Central memory CD8-positive, alpha-beta T cell (primary cell): ENCODE measurements at places on chromosomes 4 and X.

DNA sequence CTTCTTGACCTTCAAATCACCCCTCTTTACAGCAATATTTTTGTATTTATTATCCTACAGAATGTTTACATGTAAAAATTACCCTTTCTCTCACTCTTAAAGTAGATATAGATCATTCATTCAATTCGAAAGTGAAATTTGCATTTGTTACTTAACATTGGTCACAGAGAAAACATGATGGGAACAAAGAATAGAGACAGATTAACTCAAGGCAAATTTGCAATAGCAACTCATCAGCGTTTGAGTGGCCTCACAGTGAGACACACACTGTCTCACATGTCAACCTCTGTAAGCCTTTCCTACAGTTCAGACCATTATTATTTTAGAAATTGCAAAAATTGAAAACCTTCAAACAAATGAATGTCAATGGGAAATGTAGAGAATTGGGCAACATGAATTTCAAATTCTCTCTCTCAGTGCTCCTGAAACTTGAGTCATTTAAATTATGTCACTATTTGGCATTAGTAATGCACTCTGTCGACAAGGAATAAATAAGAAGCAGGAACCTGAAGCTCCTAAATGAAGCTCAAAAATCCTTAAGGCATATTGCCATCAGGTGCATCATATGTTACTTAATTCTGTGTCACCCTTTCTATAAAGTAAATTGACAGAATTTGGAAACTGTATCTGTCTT lies 148.3 kb upstream of the ANXA10 start:
- no peaks in the 10 kb centered on the region for H3K36me3 ChIP-seq
- no peak overlapping the region for H3K4me3 ChIP-seq
- H3K27me3 ChIP-seq = no peaks in the 10 kb centered on the region
- DNase-seq = no peak

DNA sequence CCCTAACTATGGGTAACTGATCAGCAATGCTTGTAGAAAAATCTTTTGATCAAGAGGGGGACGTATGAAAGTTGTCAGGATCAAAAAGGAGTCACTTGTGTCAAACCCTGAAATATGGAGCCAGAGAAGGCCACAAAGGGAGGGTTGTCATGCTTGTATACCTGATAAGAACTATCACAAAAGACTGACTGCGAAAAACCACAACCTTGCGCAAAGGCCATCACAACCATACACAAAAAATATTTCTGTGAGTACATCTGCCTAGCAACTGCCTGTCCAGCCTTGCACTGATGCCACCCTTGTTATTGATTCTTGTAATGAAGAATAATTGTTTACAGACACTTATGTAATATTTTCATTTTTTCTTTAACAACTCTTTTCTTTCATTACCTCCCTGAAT lies 22.8 kb upstream of the EIF4E start:
- H3K27ac ChIP-seq = no peak overlapping the region
- H3K4me3 ChIP-seq = no peak overlapping the region
- peaks cover 24% of the 10 kb centered on the region for H3K27me3 ChIP-seq
- no peaks in the 10 kb centered on the region for H3K4me1 ChIP-seq

DNA sequence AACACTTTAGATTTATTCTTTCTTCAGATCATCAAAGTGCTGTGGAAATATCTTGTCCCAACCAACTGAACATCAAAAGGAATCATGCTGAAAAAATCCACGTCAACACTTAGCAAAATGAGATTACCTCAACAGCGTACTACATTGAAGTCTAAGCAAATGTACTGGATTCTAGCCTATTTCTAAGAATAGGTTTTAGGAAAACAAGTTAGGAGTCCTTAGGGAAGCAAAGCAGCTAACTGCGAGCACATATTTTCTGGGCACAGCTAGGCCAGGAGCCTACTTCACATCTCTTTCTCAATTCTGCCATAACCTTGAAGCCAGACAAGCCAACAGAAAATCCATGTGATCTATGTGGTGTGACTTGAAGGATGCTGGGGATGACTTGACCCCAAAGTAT lies 22.2 kb downstream of the KDR start:
- no peaks in the 10 kb centered on the region for H3K36me3 ChIP-seq
- no peak overlapping the region for H3K27ac ChIP-seq
- DNase-seq = no peak
- H3K27me3 ChIP-seq = no peaks in the 10 kb centered on the region

DNA sequence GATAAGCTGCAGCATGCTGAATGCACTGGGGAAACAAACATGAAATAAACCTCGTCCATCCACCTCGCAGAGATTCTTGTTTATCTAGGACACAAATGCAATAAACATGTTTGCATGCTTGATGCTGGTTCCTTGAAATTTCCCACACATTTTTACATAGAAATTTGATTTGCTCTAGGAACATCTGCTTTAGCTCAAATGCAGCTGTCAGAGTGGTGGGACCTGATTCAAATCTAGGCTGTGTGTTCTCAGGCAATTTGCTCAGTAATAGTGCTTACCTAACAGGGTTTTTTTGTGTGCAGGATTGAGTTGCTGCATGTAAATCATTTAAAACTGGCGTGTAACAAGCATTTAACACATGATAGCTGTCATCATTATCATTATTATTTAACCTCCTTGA lies 293.1 kb downstream of the QDPR start:
- H3K4me3 ChIP-seq = no peak overlapping the region
- H3K36me3 ChIP-seq = no peaks in the 10 kb centered on the region
- H3K4me1 ChIP-seq = no peaks in the 10 kb centered on the region
- no peak for DNase-seq
- H3K27me3 ChIP-seq = no peaks in the 10 kb centered on the region
- no peak overlapping the region for H3K27ac ChIP-seq

- peaks cover 24% of the 10 kb centered on the region for H3K4me1 ChIP-seq
- no peak for DNase-seq
- H3K27ac ChIP-seq = no peak overlapping the region
Observed at GRCh38 chr4:153791746-153792617, 3.1 kb upstream of the SFRP2 start.

GRCh38 chr4:25879991-25880651 lies 17.3 kb upstream of the SEL1L3 start:
- no peak for DNase-seq
- H3K27me3 ChIP-seq = peaks cover 27% of the 10 kb centered on the region
- H3K27ac ChIP-seq = peak overlapping the region; percentile 77
- H3K4me3 ChIP-seq = no peak overlapping the region
- H3K4me1 ChIP-seq = no peaks in the 10 kb centered on the region
- peaks cover 1% of the 10 kb centered on the region for H3K36me3 ChIP-seq

GRCh38 chr4:143743591-143743990 lies 43.1 kb upstream of the FREM3 start:
- H3K4me3 ChIP-seq = no peak overlapping the region
- peaks cover 3% of the 10 kb centered on the region for H3K36me3 ChIP-seq
- H3K27me3 ChIP-seq = no peaks in the 10 kb centered on the region
- no peaks in the 10 kb centered on the region for H3K4me1 ChIP-seq

DNA sequence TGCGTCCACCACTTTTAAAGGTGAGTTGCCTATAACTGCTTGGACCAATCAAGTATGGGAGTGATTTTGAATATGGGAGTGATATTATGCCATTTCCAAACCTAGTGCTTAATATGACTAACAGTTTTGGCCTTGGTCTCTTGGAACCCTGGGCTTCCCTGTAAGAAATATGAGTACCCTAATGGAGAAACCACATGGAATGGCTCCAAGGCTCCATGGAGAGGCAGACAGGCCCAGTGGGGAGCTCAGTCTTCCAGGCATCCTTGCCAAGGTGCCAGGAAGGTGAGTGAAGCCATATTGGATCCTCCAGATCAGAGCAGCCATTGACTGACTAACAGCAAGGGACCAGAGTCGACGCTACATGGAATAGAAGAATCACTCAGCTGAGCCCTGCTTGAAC lies 53.2 kb downstream of the MAML3 start:
- H3K27ac ChIP-seq = no peak overlapping the region
- H3K27me3 ChIP-seq = peaks cover under 1% of the 10 kb centered on the region
- H3K36me3 ChIP-seq = peaks cover 1% of the 10 kb centered on the region
- DNase-seq = no peak
- no peak overlapping the region for H3K4me3 ChIP-seq

GRCh38 chrX:21933077-21933476 lies 7.4 kb upstream of the SMS start:
- peaks cover 3% of the 10 kb centered on the region for H3K4me1 ChIP-seq
- H3K27ac ChIP-seq = no peak overlapping the region
- no peaks in the 10 kb centered on the region for H3K27me3 ChIP-seq
- no peak overlapping the region for H3K4me3 ChIP-seq

- no peak overlapping the region for H3K27ac ChIP-seq
- no peaks in the 10 kb centered on the region for H3K4me1 ChIP-seq
- DNase-seq = no peak
- H3K36me3 ChIP-seq = no peaks in the 10 kb centered on the region
Observed at GRCh38 chr4:8132947-8133705, 25.5 kb downstream of the ABLIM2 start.

GRCh38 chr4:15003891-15004738 lies 1.8 kb downstream of the CPEB2 start:
- no peaks in the 10 kb centered on the region for H3K27me3 ChIP-seq
- H3K27ac ChIP-seq = peak overlapping the region; percentile 25
- H3K4me1 ChIP-seq = peaks cover 31% of the 10 kb centered on the region

DNA sequence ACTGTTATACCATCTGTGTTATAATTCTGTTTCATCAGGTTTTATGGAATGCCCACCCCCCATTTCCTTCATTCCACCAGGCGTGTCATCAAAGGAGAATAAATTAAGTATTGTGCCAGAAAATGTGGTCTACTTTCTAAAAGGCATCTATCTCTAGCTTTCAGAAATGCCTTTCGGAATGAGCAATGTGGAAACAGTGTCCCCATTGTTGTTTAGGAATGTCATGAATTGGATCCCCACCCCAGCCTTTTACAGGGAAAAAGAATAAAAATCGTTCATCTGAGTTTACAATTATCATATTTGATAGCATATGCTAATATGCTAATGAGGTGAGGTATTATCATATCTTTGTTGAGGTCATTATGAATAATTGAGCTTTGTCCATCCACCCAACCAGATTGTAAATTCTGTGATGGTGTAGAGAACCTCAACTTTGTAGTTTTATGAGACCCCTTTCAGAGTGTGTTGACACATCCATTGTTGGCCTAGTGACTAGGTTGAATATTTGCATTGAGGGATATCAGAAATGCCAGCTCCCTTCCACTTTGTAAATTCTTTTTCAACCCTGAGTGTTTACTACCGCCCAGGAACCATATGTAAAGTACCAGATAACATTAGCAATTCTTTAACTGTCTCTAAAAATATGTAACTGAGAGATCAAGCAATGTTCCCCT lies 56.2 kb upstream of the CCDC160 start:
- DNase-seq = no peak
- H3K27me3 ChIP-seq = peaks cover 15% of the 10 kb centered on the region
- H3K4me3 ChIP-seq = no peak overlapping the region
- H3K36me3 ChIP-seq = no peaks in the 10 kb centered on the region
- no peaks in the 10 kb centered on the region for H3K4me1 ChIP-seq
- H3K27ac ChIP-seq = no peak overlapping the region

DNA sequence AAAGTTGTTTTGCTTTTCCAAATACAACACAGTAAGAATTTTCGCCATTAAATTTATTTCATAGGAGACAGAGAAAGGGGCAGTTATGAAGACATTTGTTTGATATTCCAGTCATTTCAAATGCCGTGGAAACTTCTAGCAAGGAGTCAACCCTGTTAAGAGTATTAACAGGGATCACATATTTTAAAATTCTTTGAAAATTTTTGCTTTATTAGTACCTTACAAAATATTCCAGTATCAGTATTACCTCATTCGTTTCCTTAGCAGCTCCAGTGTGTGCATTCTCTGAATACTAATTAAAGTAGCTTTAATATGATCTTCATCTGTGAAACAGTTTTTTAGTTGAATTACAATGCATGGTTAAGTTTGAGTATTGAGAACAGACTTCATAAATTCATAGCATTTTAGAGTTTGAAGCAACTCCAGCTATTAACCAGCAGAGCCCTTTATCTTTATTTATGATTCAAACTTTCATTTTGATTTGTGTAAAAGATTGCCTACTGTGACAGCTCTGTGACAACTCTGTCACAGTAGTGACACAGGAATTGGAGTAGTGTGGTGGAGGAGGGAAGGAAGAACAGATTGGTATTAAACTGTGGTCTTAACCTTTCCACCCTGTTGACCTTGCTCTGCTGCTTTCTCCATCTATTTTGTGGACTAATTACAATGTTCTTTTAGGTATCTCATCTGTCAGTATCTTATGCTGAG lies 86.3 kb downstream of the PDLIM5 start:
- no peak for DNase-seq
- H3K4me3 ChIP-seq = no peak overlapping the region
- H3K27me3 ChIP-seq = no peaks in the 10 kb centered on the region
- no peak overlapping the region for H3K27ac ChIP-seq

DNA sequence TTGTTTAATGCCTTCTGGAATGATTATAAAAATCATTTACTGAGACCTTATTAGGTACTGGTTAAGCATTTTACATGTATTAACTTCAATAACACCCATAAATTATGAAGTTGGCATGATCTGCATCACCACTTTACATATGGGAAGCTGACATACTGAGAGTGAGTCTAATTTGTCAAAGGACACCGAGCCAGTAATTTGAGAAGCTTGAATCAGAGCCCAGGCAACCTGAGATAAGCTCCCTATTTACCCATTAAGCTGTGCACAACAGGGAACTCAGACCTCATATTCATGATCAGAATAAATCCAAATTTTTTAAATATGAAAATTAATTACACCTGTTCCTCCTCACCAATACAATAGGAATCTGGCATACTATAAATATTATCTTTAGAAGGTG lies 247.9 kb upstream of the EPHA5 start:
- no peak for DNase-seq
- H3K27me3 ChIP-seq = no peaks in the 10 kb centered on the region

GRCh38 chr4:185933078-185933581 lies 121.1 kb upstream of the SORBS2 start:
- no peaks in the 10 kb centered on the region for H3K36me3 ChIP-seq
- no peak overlapping the region for H3K27ac ChIP-seq
- H3K4me1 ChIP-seq = no peaks in the 10 kb centered on the region
- H3K4me3 ChIP-seq = no peak overlapping the region
- peaks cover 24% of the 10 kb centered on the region for H3K27me3 ChIP-seq

- H3K27me3 ChIP-seq = no peaks in the 10 kb centered on the region
- H3K4me3 ChIP-seq = no peak overlapping the region
- H3K36me3 ChIP-seq = no peaks in the 10 kb centered on the region
- no peaks in the 10 kb centered on the region for H3K4me1 ChIP-seq
- no peak for DNase-seq
Observed at GRCh38 chrX:94600077-94600476, 926.1 kb downstream of the FAM133A start.

GRCh38 chrX:74251006-74251930 lies 52.7 kb upstream of the ZCCHC13 start:
- peaks cover 5% of the 10 kb centered on the region for H3K4me1 ChIP-seq
- peaks cover 11% of the 10 kb centered on the region for H3K36me3 ChIP-seq
- H3K4me3 ChIP-seq = no peak overlapping the region

DNA sequence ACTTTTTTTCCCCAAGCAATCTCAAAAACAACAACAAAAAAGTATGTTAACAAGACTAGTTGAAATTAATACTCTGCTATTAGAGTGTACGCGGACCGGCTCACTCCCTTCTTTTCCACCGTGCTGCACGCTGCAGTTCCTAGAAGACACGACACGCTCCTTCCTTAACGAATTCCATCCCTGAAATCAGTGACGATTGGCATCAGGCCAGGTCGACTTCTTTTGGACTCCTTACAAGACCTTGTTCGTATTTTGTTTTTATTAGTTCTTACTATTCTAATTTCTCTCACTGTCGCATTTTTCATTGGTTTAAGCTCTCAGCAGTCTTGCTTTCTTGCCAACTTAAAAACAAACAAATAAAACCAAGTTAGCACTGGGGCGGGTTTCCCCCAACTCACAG lies 175.8 kb upstream of the PITX2 start:
- no peak overlapping the region for H3K27ac ChIP-seq
- H3K4me3 ChIP-seq = no peak overlapping the region
- H3K36me3 ChIP-seq = no peaks in the 10 kb centered on the region
- H3K27me3 ChIP-seq = no peaks in the 10 kb centered on the region
- H3K4me1 ChIP-seq = no peaks in the 10 kb centered on the region

- no peak overlapping the region for H3K27ac ChIP-seq
- DNase-seq = no peak
- no peaks in the 10 kb centered on the region for H3K36me3 ChIP-seq
- H3K4me1 ChIP-seq = no peaks in the 10 kb centered on the region
- no peaks in the 10 kb centered on the region for H3K27me3 ChIP-seq
Observed at GRCh38 chr4:83356899-83357661, 22.4 kb upstream of the HPSE start.
